ENCODE measurements at places on chromosomes 6 and 20.

DNA sequence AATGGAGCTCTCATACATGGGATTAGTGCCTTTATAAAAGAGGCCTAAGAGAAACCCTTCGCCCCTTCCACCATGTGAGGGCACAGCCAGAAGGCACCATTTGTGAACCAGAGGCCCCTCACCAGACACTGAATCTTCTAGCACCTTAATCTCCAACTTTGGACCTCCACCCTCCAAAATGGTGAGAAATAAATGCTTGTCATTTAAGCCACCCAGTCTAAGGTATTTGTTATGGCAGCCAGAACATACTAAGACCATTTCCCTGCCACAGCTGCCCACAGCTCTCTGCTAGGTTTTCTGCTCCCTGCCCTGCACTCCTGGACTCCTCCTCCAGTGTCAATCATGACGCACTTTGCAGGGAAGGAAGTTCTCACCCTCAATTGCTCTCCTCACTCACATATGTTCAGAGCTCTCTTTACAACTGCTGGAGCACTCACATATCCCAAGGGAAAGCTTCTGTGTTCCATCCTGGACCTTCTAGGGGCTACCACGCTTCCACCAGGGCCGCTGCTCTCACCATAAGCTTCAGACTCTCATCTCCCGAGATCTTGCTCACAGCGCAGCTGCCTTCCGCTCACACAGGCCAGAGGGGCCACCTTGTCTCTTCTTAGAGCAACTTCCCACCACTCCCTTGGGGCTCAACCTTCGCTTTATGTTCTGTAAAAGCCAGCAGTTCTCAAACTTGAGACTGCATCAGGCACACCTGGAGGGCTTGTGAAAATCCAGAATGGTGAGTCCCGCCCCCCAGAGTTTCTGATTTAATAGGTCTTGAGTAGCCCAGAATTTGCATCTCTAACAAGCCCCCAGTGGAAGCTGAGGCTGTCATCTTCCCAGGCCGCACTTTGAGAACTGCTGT lies 1.6 kb upstream of the LY86 start:
- DNase-seq = no peak

DNA sequence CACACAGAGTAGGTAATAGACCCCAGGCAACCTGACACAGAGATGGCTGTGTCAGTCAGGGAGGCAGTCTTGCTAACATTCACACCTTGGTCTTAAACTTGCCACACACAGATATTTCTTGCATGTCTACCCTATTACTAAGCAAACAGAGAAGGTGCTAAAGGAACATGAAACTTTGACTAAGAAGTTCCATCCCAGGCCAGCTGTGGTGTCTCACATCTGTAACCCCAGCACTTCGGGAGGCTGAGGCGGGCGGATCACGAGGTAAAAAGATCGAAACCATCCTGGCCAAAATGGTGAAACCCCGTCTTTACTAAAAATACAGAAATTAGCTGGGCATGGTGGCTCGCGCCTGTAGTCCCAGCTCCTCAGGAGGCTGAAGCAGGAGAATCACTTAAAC lies 222.4 kb upstream of the JARID2 start:
- DNase-seq = no peak

DNA sequence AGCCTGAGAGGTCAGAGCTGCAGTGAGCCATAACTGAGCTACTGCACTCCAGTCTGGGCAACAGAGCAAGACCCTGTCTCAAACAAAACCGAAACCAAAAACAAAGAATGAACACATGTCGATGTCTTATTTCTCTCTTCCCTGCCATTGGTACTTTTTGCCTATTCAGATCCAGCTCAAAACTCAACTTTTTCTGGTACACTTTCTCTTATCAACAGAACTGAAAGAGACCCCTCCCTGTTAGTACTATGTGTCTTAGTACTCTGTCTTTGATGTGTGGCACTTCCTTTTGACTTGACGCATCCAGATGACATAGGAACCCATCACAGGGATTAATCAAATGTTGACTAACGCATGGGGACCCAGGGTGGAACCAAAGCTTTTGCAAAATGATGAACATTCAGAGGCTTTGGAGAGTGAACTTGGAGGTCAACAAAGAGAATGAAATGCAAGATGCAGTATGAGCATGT lies 44.8 kb downstream of the AKAP12 start:
- DNase-seq = no peak

DNA sequence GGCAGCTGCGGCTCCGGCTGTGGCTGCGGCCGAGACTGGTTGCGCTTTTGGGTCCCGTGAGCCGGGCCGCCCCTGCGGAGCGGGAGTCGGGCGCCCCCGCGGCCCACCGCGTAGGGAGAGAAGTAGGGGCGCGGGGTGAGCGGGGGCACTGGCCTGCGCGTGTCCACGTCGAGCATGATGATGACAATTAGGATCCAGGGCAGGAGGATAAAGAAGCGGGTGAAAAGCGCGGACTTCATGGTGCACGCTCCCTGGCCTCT lies 739 bp downstream of the B3GAT2 start:
- DNase-seq = no peak

- DNase-seq = no peak
Measured at GRCh38 chr6:111484633-111484930, 1.6 kb upstream of the REV3L start.

DNA sequence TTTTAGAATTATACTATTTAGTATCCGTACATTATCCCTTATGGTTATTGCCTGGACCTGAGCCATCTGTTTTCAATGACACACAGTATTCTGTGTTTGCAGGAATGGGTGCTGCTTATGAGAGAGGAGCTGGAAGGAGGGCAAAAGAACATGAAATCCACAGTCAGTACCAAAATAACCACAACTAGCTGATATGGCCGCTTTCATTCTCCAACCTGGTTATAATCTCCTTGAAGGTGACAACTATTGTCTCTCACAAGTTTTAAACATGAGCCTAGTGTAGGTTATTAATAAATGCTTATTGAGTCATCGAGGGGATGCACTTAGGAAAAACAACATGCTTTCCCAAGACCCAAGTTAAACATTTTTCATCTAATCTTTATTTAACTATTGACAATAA lies 356.6 kb downstream of the BMP2 start:
- DNase-seq = no peak

- no peak for DNase-seq
Measured at GRCh38 chr6:149898966-149899365, 1.1 kb upstream of the RAET1E start.

DNA sequence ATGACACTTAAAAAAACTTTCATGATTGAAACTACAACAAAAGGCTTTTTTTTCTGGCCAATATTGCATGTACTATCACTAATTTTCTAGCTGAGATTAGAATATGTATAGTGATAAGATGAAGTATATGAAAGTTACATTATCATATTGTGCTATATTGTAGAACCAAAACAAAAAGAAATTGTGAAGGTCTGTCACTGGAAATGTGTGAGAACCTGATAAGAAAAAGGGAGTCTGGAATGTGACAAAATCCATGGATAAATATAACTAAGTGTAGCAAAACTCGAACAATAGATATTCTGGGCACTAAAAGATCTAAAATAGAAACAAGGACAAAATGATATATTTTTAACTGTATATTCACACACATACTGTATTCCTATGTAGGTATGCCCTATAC lies 36.7 kb upstream of the FAM135A start:
- no peak for DNase-seq

DNA sequence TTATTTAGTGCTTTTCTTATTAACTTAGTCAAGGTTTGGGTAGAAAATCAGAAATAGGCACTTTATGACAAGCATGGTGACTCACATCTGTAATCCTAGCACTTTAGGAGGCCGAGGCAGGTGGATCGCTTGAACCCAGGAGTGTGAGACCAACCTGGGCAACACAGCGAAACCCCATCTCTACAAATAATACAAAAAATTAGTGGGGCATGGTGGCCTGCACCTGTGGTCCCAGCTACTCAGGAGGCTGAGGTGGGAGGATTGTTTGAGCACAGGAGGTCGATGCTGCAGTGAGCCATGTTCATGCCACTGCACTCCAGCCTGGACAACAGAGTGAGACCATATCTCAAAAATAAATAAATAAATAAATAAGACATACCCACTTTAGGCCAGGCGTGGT lies 51.3 kb upstream of the THEMIS start:
- DNase-seq = no peak

- no peak for DNase-seq
Measured at GRCh38 chr20:5070570-5070969, 49.2 kb downstream of the PCNA start.

GRCh38 chr6:131058236-131058635 lies 4.8 kb downstream of the EPB41L2 start:
- DNase-seq = no peak

DNA sequence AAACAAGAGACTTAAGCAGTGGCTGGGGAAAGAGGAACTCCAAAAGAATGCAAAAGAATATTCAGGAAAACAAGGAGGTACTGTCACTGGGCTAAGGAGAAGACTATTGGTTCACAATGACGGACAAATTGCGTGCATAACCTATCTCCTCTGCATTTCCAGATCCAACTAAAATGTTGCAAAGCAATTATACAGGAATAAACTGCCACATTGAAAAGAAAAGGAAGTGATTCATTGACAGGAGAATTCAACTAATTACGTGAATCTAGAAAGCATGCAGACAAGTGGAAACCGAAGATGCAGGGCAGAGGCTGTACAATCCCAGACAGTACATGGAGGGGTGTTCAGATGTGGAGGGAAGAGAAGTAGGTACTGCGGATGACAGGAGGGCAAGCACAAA lies 152.8 kb upstream of the RIPOR2 start:
- DNase-seq = no peak

DNA sequence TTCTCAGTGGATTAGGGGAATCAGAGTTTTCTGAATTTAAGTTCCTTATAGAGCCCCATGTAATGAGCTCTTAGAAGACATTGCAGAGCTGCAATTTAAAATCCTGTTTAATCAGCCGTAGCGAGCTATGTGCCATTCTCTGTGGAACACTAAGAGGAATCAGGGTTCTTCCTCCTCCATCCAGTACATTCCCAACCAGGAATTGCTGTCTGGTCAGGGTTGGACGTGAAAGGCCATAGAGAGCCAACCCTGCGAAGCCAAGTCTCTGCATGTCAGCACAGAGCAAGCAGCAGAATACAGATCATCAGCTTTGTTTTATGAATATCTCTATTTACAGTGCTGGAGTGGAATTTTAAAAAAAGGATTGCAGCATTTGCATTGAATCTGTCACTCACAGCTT lies 366.0 kb downstream of the LAMA2 start:
- no peak for DNase-seq

DNA sequence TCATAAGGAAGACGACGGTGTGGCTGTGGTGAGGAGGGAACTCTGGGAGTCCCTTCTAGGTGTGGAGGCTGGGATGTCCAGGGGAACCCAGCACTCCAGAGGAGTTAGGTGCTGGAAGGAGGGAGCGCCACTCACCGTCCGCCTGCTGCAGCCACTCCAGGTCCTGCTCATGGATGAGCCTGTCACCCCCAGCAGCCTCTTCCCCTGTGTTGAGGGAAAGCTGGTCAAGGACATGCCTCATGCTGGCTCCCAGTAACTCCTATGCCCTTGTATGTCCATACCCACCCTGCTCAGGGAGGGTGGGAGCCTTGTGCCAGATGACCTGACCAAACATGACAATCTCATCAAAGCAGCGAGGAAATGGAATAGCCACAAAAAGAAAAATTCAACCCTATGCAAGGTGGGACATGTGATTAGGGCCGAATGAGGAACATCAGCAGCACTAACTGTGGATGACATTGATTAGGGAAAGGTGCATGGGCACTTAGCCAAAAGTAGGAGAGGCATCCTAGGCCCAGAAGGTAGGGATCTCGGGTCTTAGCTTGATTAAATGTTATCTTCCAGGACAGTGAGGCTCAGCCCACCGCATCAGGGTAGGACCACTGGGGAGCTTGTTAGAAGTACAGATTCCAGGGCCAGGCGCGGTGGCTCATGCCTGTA lies 3.0 kb downstream of the DNPH1 start:
- DNase-seq = no peak

- no peak for DNase-seq
Measured at GRCh38 chr6:132734694-132735236, 20.9 kb upstream of the VNN1 start.

- no peak for DNase-seq
Measured at GRCh38 chr6:74956559-74957428, 249.1 kb downstream of the COL12A1 start.

- DNase-seq = no peak
Measured at GRCh38 chr20:29874476-29875202, 1382.8 kb upstream of the DEFB115 start.

- DNase-seq = no peak
Measured at GRCh38 chr20:1209447-1210387, 6.5 kb downstream of the C20orf202 start.

DNA sequence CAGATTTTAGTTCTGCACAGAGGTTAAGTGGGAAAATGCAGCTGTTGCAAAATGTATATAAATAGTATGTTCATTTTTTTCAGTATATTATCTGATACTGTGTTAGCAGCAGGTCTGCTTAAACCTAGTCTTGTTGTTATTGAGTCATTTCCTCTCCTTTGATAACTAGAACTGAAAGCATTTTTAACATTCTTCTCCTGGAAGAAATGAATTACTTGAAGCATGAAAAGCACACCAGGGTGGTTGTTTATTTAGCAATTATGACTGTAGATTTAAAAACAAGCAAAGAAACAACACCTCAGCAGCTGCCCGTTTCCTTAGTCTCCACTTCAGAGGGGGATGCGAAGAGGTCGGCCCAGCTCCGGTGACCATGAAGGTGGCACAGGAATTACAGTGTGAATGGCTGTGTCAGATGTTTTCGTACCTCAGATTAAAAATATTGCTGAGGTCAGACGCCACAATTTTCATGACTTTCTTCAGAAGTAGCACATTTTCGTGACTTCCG lies 53.5 kb downstream of the GOPC start:
- no peak for DNase-seq

DNA sequence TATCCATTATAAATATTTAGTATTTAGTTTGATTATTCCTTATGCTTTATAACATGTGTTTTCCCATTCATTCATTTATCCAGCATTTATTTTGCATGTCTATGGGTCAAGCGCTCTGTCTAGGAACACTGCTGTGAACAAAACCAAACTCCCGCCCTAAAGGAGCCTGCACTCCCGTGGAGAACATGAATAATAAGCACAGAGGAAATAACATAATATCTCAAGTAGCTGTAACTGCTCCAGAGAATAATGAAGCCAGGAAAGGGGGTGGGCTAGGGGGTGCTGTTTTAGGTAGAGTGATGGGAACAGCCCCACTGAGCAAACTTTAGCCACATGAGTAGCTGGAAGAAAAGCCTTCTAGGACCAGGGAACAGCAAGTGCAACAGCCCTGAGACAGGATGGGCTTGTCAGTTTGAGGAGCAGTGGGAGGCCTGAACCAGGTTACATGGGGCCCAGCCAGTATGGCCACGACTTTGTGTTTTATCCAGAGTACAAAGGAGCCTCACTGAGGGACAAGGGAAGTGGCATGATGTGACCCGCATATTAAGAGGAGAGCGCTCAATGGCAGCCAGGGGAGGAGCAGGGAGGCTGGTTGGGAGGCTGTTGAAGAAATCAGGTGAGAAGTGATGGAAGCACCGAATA lies 24.4 kb upstream of the PRND start:
- DNase-seq = no peak

DNA sequence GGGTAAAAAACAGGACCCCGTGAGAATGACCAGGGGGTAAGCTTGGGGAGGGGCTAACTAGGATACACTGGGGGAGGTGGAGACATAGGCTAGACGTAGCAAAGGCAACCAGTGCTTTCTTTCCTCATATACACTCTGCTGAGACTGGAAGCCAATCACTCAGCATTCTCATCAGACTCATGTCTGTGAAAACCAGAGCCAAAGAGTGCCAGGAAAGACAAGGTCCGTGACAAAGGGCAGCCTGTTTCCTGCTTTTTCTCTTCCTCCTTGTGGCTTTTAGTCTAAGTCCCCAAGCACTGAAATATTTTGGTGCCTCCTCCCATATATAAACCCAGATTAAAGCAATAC lies 97.9 kb upstream of the NEDD9 start:
- DNase-seq = no peak
